ENCODE measurements at places on chromosomes 4 and X.
A peak's percentile ranks its signal among the peaks of the same experiment; 100 is the strongest.

DNA sequence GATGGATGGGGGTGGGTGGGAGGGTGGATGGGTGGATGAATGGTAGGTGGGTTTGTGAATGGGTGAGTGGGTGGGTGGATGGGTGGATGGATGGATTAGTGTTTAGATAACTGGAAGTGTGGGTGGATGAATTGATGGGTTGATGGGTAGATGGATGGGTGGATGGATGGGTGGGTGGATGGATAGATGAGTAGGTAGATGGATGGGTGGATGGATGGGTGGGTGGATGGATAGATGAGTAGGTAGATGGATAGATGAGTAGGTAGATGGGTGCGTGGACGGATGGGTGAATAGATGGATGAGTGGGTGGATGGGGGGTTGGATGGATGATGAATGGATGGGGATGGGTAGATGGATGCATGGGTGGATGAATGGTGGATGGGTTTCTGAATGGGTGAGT, 20.3 kb upstream of the ASMTL start:
- no peak for DNase-seq

DNA sequence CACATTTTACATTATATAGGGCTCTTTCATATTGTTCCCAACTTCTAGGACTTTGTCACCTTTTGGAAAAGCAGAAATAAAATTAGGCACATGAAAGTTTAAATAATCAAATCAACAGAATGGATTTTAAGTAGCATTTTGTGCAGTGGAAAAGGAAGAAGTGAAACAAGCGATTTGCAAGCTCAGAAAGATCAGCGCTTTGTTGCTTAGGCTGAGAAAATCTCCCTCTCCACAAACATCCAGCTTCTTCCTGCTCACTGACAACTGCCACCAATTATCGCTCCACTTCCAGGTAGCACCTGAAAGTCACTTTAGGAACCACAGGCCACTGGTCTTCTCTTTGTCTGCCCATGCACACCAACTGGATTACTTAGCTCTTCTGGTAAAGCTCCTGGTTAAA, 2.0 kb upstream of the PDK3 start:
- no peak for DNase-seq

DNA sequence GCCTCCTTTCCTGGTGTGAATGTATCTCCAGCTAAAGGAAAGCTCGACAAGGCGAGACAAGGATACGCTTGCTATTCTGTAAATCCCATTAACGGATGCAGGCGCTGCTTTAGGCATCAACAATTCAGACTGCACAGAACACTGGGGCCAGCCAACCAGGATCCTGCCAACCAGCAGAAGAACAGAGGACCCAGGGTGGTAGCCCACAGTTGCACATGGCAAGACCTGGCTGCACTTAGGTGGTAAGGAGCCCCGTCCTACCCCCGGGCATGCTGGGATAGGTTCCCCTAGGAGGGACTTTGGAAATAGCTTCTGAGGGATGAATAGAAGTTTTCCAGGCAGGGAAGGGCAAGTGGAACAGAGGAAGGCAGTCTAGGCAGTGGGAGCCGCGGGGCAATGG, 20.7 kb downstream of the PSAPL1 start:
- no peak for DNase-seq

GRCh38 chrX:150005027-150005426, 66.7 kb upstream of the EOLA2 start:
- no peak for DNase-seq

- peak; percentile 18 for DNase-seq
Measured at GRCh38 chr4:1255151-1255550, 6.2 kb upstream of the CTBP1 start.

- DNase-seq, result no peak
Measured at GRCh38 chrX:153059191-153060094, 3.2 kb downstream of the PNMA3 start.

DNA sequence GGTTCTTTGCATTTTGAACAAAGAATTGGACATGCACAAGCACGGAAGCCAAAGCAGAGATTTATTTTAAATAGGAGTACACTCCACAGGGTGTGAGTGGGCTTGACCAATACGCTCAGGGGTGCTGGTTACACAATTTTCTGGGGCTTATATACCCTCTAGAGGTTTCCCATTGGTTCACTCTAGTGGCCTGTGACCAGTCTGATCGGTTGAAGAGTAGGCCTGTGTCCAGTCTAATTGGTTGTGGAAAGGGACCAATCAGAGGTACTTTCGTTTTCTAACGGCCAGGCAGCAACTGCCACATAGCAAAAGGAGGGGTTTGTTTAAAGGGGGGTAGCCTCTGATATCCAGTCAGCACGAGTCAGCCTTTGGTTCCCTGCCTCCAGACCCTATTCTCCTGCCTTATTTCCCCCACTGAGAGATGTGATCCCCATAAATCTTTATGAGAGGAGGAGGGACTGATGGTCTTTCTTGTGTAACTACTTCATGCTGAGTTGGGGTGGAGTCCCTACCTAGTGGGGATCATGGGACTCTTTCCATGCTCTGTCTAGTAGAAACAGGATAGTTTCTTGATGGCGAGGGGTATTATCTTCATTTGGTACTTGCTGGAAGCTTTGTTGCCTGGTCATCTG, 11.3 kb upstream of the AREG start:
- no peak for DNase-seq

DNA sequence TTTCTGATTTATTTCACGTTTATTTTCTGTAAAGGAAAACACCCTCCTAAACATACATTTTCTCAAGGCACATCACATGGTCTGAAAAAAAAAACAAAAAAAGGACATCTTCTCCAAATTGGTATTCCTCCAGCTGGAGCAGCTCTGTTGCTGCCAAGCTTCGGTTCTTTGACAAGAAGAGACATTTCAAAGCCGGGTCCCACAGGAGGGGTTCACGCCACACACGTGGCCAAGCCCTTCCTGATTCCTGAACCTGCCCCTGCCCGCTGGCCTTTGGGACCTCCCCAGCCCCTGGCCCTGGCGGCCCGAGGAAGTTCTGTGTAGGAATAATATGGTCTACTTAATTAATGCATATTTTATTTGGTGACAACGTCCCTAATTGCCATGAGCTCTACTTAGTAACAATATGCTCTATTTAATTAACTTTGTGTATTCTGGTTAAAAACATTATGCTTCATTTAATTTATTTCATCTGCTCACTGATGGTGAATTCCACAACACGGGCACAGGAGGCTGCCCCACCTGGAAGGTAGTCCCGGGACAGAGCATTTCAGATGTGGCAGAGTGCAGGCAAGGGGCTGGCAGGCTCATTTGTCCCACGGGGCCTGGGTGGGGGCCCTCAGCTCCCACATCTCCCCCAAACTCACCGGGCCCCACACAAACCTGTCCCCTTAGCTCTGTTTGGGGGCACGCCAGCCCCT, 5.4 kb upstream of the RGS12 start:
- no peak for DNase-seq

GRCh38 chrX:44675362-44676024, 132.8 kb upstream of the FUNDC1 start:
- DNase-seq, result peak; percentile 27

DNA sequence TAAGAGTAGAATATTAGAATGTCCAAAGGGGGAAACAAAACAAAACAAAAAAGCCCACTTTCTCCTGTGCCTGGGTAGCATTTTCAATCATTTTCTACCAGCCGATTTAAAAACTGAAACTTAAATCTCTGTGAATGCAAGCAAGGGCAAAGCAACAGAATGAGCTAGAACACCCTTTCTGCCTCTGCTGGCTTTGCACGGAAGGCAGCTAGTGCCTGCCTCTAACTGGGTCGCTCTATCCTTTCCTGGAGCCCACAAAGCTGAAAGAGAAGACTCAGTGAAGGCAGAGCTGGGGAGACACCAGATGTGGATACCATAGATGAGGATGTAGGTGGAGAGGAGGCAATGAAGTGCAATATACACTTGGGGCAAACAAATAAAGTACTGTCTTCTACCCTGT, 248.9 kb upstream of the TTC29 start:
- DNase-seq, result no peak

DNA sequence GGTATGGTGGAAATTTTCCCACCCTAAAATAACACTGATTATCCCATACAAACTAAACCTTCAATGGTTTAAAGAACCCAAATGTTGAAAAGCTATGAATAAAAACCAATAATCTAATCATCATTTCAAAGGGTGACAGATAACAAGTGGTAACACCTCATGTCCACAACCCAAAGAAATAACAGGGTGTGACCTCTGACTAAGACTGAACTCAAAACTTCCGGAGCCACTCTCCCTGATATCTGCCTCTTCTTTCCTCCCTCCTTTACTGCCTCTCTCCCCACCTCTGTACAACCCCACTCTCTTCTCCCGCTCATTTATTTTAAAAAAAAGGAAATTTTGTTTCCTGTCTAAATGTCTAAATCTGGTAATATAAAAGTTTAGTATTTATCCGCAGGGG, 11.5 kb downstream of the FBXW7 start:
- peak; percentile 20 for DNase-seq

GRCh38 chr4:183657564-183657963, 1.4 kb downstream of the RWDD4 start:
- no peak for DNase-seq

- no peak for DNase-seq
Measured at GRCh38 chr4:1402516-1403091, 3.6 kb downstream of the NKX1-1 start.

DNA sequence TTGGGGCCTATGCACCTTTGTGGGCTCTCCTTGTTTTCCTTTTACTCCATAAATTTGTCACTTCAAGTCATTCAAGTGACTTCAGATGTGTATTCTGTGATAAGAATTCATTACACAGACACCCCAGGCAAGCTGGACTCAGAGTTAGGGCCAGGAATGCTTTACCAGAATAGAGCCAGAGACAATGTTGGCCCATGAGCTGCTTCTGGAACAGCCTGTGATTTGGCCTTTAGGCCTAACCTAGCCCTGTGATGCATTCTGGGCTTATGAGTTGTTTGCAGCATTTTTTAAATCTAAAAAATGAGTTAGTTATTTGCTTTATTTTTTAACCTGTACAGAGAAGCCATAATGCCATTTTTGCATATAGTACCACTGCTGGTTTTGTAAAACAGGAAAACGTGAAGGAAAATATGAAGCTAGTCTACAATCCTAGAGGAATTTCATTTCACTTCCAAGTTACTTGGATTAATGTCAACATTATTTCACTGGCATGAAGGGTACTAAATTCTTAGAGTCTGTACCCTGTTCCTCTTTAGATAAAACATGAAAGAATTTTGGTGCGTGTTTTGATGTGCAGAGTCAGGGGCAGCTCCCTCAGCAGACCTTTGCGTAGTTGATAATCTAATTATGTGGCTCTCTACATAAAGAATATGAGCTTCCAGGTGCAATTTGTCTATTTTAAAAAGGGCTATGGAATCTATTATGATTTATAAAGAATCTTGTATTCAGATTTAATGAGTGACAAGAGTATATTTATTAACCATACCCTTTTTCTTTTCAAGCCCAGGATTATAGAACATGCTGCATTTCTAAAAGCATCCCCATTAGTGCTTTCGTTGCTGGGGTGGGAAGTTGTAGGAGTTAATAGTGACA, 84.7 kb downstream of the ARHGAP10 start:
- no peak for DNase-seq

GRCh38 chrX:1485033-1485432, 32.3 kb upstream of the ASMTL start:
- no peak for DNase-seq

DNA sequence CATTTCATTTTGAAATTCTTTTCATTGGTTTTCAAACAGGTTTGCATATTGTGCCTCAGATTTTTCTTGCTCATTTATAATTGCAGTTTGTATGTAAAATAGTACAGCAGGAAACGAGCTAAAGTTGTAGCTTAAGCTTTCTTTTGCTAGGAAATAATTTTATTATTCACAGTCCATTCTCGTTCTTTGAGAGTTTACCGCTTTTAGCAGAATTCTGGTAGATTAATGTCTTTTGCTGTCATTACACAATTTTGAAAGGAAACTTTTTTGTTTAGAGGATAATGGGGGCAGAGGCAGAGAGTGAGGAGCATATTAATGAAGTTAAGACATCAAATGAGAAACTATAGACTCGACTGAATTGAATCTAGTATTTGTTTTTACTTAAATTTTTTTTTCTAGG, 10.5 kb downstream of the LSM6 start:
- DNase-seq, result no peak
